CD4-positive, alpha-beta T cell (primary cell): ENCODE measurements at places on chromosomes 3 and 15. TPM values are rescaled to one million over a fixed set of nuclear protein-coding genes. Genes with fewer than 3 reads are reported as not detected.

DNA sequence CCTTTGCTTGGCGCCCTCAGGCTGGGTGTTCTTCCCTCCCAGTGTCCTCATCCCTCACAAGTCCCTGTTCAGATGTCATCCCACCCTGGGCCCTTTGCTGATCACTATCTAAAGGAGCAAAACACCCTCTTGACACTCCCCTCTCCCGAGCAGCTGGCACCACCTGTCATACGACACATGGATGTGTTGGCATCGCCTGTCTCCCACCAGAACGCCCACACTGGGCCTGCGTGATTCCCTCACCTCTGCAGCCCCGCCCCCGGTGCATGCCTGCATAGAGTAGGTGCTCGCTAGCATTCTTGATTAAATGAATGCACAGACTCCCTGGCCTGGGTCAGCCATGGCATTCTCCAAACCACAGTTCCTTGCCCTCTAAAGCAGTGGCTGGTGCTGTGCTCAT, 75.8 kb downstream of the DNAJB8 start:
- H3K4me1 ChIP-seq, result no peaks in the 10 kb centered on the region
- no peaks in the 10 kb centered on the region for H3K27me3 ChIP-seq
- no peak overlapping the region for H3K27ac ChIP-seq

DNA sequence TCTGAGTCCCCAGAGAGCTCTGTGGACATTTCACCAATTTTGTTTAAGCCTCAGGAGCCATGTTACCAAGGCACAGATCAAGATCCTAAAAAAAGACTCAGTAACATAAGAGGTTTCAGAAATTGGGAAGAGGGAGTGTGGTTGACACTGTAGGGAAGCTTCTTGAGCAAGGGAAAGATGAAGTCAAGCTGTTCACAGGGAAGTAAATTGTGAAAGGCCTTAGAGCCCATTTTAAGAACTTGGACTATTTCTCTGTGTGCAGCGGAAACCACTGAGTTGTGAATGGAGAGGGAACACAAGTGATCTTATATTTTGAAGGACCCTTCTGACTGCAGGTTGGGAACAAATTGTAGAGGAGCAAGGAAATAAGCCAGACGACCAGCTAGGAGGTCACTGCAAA, 18.7 kb downstream of the BCL2A1 start:
- no peaks in the 10 kb centered on the region for H3K27me3 ChIP-seq
- no peak overlapping the region for H3K4me3 ChIP-seq
- H3K27ac ChIP-seq, result no peak overlapping the region
- no peak for DNase-seq
- peaks cover 9% of the 10 kb centered on the region for H3K4me1 ChIP-seq

DNA sequence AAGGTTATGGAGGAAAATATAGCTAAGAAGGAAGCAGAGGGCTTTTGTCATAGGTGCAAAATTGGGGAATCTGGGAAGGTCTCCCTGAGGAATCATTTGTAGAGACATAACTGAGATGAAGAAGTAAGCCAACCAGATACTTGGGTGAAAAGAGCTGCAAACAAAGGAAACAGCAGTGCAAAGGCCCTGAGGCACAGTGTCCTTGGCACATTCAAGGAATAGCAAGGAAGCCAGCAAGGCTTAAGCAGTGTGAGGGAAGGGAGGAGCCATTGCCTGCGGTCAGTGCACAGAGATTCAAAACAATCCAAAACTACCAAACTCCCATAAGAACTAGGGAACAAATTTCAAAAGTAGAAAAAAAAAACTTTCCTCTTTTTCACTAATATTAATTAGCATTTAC, 88.3 kb downstream of the WDR49 start:
- H3K36me3 ChIP-seq, result no peaks in the 10 kb centered on the region
- no peaks in the 10 kb centered on the region for H3K27me3 ChIP-seq

- H3K36me3 ChIP-seq, result no peaks in the 10 kb centered on the region
- no peak overlapping the region for H3K27ac ChIP-seq
- H3K4me3 ChIP-seq, result no peak overlapping the region
- peaks cover 22% of the 10 kb centered on the region for H3K4me1 ChIP-seq
These were observed 4.2 kb upstream of the TRAT1 start for GRCh38 chr3:108818404-108818803.

- no peak within 1 kb of the TSS for H3K27ac ChIP-seq
- H3K36me3 ChIP-seq, result no peaks in the 10 kb centered on the region
- no peak for DNase-seq
- H3K27me3 ChIP-seq, result no peaks in the 10 kb centered on the region
These were observed at the start of gene GABRG3 for GRCh38 chr15:26970712-26971210. GABRG3 (plus strand) TSS chr15:26971181.

GRCh38 chr3:178777718-178778411, 241.6 kb downstream of the KCNMB2 start:
- H3K27me3 ChIP-seq, result no peaks in the 10 kb centered on the region
- DNase-seq, result no peak
- no peaks in the 10 kb centered on the region for H3K4me1 ChIP-seq
- no peak overlapping the region for H3K27ac ChIP-seq
- no peaks in the 10 kb centered on the region for H3K36me3 ChIP-seq
- H3K4me3 ChIP-seq, result no peak overlapping the region

Gene TAMM41
- 19.7 TPM for total RNA-seq
